ENCODE measurements at places on chromosomes 1 and 21. TPM values are rescaled to one million over a fixed set of nuclear protein-coding genes. Genes with fewer than 3 reads are reported as not detected.

KANK4 gene
- not detected for total RNA-seq

F13B gene
- total RNA-seq, result under 0.01 TPM

USH2A gene
- not detected for total RNA-seq

RAB3B gene
- 38.3 TPM for total RNA-seq

BMP8B gene
- total RNA-seq, result not detected

CFAP107 gene
- not detected for total RNA-seq

ITLN1 gene
- not detected for total RNA-seq

PIK3R3 gene
- 4.5 TPM for total RNA-seq

TMCO4 gene
- total RNA-seq, result 12.7 TPM

FMO5 gene
- 0.19 TPM for total RNA-seq

CYP4B1 gene
- total RNA-seq, result 0.28 TPM

OLFML2B gene
- total RNA-seq, result 1.2 TPM

DRAXIN gene
- total RNA-seq, result 0.56 TPM

UMODL1 gene
- total RNA-seq, result under 0.01 TPM

HIVEP3 gene
- total RNA-seq, result 2.0 TPM

CELA3B gene
- total RNA-seq, result not detected

Measured in regular cardiac myocyte (primary cell).